Colonic mucosa (tissue), 4 donors: ENCODE measurements at places on chromosomes 12 and 14.
A peak's percentile ranks its signal among the peaks of the same experiment; 100 is the strongest.

DNA sequence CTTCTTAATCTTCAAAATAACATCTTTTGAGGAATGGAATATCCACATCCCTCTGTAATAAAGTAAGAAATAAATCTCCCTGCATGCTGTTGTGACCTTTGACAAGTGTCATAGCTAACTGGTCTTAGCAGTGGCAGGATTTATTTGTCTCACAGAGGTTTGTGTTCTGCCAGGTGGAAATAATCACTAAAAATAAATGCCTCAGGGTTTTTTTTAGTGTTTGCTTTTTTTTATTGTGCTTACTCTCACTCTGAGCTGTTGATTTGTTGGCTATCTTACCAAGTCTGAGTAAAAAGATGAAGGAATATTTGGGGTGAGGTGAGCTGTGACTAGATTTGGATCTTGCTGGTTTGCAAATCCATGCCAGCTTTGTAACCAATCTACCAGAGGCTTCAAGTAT lies 285.4 kb downstream of the ALG10B start:
- H3K4me1 ChIP-seq = no peaks in the 10 kb centered on the region
- no peaks in the 10 kb centered on the region for H3K27me3 ChIP-seq
- no peaks in the 10 kb centered on the region for H3K36me3 ChIP-seq

DNA sequence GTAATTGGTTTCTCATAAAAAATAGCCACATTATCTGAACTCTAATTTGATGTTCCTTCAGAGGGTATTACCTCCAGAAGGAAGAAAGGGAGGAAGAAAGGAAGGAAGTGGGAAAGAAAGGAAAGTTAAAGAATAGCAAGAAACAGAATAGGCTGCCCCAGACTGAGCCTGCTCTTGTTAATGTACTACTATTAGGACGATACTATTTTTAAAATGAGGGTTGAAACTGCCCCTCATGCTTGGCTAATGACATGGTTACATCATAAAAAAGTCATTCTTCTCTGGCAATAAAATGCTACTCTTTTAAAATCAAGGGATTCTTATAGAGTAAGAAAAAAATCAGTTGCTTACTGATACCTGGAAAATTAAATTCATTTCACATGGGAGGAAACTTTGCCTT lies 253.0 kb downstream of the KTN1 start:
- H3K4me1 ChIP-seq = no peaks in the 10 kb centered on the region
- peak overlapping the region; percentile 67 for H3K27ac ChIP-seq
- no peak overlapping the region for H3K4me3 ChIP-seq
- no peaks in the 10 kb centered on the region for H3K27me3 ChIP-seq
- no peak for DNase-seq
- H3K36me3 ChIP-seq = no peaks in the 10 kb centered on the region

DNA sequence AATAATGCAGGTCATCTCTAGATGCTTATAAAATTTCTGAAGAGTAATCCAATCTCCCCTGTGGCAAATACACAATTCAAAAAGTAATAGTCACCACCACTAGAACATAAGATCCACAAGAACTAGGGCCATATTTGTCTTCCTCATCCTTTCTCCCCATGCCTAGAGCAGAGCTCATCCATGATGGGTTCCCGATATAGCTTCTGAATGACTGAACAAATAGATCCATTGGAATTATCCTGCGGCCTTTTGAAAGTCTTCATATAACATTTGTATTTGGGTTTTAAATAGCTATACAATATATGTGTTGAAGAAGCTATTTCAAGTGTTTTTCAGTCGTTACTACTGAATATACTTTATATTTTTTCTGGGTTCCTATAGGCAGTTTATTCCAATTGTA lies 5.7 kb downstream of the DCN start:
- no peak for DNase-seq
- H3K27me3 ChIP-seq = no peaks in the 10 kb centered on the region
- no peaks in the 10 kb centered on the region for H3K36me3 ChIP-seq
- H3K27ac ChIP-seq = no peak overlapping the region
- no peak overlapping the region for H3K4me3 ChIP-seq

- no peak for DNase-seq
- no peak overlapping the region for H3K27ac ChIP-seq
- no peaks in the 10 kb centered on the region for H3K27me3 ChIP-seq
- no peak overlapping the region for H3K4me3 ChIP-seq
- H3K36me3 ChIP-seq = no peaks in the 10 kb centered on the region
Measured at GRCh38 chr12:105352940-105353635, 22.6 kb downstream of the C12orf75 start.

DNA sequence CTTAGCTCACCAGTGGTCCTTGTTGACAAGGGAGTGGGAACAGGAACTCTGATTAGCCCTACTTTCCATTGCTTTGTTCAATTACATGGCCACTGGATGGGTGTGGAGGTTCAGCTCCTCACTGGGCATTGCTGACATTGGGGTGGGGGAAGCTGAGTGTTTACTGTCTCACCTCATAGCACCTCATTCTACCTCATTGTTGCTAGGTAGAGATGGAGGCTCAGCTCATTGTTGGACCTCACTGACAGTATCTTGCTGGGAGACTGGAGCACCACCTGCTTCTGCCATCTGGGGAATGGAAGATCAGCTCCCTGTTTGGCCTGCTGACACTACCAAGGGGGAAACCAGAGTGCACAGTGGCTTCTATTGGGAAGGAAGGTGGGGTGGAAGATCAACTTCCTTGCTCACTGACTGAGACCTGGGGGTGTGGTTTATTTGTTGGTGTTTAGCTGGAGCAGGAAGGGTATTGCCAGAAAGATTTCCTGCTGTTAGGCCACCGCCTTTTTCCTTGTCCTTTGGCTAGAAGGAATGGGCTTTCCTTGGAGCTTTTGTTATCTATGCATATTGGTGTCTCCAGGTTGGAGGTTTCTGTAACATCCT lies 1.3 kb upstream of the OR4E2 start:
- DNase-seq = peak; percentile 67
- peak overlapping the region; percentile 7 for H3K27ac ChIP-seq
- no peaks in the 10 kb centered on the region for H3K36me3 ChIP-seq
- H3K4me3 ChIP-seq = no peak overlapping the region
- no peaks in the 10 kb centered on the region for H3K27me3 ChIP-seq

- H3K36me3 ChIP-seq = no peaks in the 10 kb centered on the region
- H3K4me3 ChIP-seq = no peak overlapping the region
- DNase-seq = no peak
- no peaks in the 10 kb centered on the region for H3K27me3 ChIP-seq
- H3K4me1 ChIP-seq = no peaks in the 10 kb centered on the region
- no peak overlapping the region for H3K27ac ChIP-seq
Measured at GRCh38 chr12:3417113-3417512, 73.9 kb upstream of the PRMT8 start.

DNA sequence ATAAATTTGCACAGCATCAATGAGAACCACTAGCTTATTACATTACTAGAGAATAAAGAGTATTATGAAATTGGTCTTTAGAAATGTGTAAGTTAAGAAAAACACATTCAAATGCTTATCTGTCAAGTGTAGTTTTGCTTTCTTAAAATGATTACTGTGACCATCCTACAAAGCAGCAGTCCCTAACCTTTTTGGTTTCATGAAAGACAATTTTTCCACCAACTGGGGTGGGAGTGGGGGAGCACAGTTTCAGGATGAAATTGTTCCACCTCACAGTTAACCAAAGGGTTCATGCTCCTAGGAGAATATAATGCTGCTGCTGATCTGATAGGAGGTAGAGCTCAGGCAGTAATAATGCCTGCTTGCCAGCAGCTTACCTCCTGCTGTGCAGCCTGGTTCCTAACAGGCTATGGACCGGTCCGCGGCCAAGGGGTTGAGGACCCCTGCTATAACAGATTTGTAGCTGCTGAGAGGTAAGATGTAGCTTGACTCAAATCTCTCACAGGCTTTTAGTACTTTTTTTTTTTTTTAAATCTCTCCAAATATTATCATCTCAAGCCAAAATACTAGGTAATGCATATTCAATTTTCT lies 45.4 kb downstream of the PPP4R3A start:
- H3K36me3 ChIP-seq = peaks cover 3% of the 10 kb centered on the region
- no peak overlapping the region for H3K4me3 ChIP-seq
- no peak for DNase-seq

GRCh38 chr12:122139266-122139665 lies 34.8 kb downstream of the IL31 start:
- H3K36me3 ChIP-seq = peaks cover 40% of the 10 kb centered on the region
- no peak overlapping the region for H3K27ac ChIP-seq
- H3K27me3 ChIP-seq = no peaks in the 10 kb centered on the region
- peak; percentile 18 for DNase-seq

DNA sequence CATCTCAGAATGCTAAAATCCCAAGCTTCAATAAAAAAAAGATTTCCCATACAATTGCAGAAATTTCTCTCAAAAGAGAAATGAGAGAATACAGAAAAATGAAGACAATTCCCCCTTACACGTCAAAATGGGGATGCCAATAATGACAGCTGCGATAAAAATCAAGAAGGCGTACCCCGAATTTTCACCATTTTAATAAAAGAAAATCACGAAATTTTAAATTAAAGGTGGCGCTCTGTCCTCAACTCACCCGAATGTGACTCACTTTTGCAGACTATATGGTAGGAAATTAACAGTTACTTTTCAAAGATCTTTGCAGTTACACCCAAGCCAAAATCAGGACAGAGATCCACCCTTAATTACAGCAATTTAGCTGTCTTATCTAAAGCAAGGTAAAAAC lies 2.1 kb downstream of the ATP2B1 start:
- DNase-seq = no peak
- H3K36me3 ChIP-seq = no peaks in the 10 kb centered on the region
- H3K27ac ChIP-seq = no peak overlapping the region
- no peaks in the 10 kb centered on the region for H3K27me3 ChIP-seq
- peaks cover 4% of the 10 kb centered on the region for H3K4me1 ChIP-seq

- H3K4me1 ChIP-seq = no peaks in the 10 kb centered on the region
- H3K27me3 ChIP-seq = no peaks in the 10 kb centered on the region
- H3K36me3 ChIP-seq = no peaks in the 10 kb centered on the region
- no peak for DNase-seq
- no peak overlapping the region for H3K4me3 ChIP-seq
Measured at GRCh38 chr12:93944201-93944600, 204.2 kb upstream of the PLXNC1 start.

DNA sequence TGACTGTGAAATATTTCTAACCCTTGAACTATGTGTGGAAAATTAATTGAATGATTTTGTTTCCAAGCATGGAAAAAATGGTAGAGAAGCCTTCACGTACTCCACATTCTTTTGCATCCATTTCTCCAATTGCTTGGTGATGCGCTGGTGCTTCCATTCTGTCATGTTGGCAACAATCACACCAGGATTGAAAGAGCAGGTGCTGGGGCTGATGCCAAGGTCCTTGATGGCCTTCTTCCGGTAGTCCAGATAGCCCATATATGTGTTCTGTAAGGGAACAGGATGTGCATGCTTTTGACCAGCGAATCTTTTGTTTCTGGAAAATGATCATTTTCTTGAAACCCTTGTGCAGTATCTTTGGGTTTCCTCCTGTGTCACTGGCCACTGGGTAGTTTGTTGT lies 28.6 kb downstream of the TDG start:
- DNase-seq = no peak
- H3K36me3 ChIP-seq = no peaks in the 10 kb centered on the region
- H3K27me3 ChIP-seq = no peaks in the 10 kb centered on the region
- H3K27ac ChIP-seq = no peak overlapping the region

- H3K4me1 ChIP-seq = no peaks in the 10 kb centered on the region
- no peak for DNase-seq
- no peaks in the 10 kb centered on the region for H3K36me3 ChIP-seq
- no peak overlapping the region for H3K27ac ChIP-seq
- H3K27me3 ChIP-seq = no peaks in the 10 kb centered on the region
Measured at GRCh38 chr12:85476756-85477155, 196.7 kb downstream of the ALX1 start.

- H3K27ac ChIP-seq = no peak overlapping the region
- H3K4me1 ChIP-seq = no peaks in the 10 kb centered on the region
- no peaks in the 10 kb centered on the region for H3K36me3 ChIP-seq
- no peaks in the 10 kb centered on the region for H3K27me3 ChIP-seq
Measured at GRCh38 chr14:72607386-72608130, 286.3 kb downstream of the DPF3 start.

- peak overlapping the region; percentile 87 for H3K27ac ChIP-seq
- no peaks in the 10 kb centered on the region for H3K36me3 ChIP-seq
- no peak for DNase-seq
- H3K4me1 ChIP-seq = peaks cover 4% of the 10 kb centered on the region
- no peaks in the 10 kb centered on the region for H3K27me3 ChIP-seq
- H3K4me3 ChIP-seq = no peak overlapping the region
Measured at GRCh38 chr12:93020631-93021597, 91.8 kb upstream of the EEA1 start.

- no peaks in the 10 kb centered on the region for H3K36me3 ChIP-seq
- no peaks in the 10 kb centered on the region for H3K27me3 ChIP-seq
- no peak overlapping the region for H3K4me3 ChIP-seq
- no peaks in the 10 kb centered on the region for H3K4me1 ChIP-seq
Measured at GRCh38 chr14:51821822-51822221, 38.6 kb upstream of the GNG2 start.

GRCh38 chr14:59630288-59630963 lies 53.8 kb upstream of the CCDC175 start:
- DNase-seq = no peak
- H3K27ac ChIP-seq = no peak overlapping the region
- no peaks in the 10 kb centered on the region for H3K36me3 ChIP-seq
- H3K4me3 ChIP-seq = no peak overlapping the region

DNA sequence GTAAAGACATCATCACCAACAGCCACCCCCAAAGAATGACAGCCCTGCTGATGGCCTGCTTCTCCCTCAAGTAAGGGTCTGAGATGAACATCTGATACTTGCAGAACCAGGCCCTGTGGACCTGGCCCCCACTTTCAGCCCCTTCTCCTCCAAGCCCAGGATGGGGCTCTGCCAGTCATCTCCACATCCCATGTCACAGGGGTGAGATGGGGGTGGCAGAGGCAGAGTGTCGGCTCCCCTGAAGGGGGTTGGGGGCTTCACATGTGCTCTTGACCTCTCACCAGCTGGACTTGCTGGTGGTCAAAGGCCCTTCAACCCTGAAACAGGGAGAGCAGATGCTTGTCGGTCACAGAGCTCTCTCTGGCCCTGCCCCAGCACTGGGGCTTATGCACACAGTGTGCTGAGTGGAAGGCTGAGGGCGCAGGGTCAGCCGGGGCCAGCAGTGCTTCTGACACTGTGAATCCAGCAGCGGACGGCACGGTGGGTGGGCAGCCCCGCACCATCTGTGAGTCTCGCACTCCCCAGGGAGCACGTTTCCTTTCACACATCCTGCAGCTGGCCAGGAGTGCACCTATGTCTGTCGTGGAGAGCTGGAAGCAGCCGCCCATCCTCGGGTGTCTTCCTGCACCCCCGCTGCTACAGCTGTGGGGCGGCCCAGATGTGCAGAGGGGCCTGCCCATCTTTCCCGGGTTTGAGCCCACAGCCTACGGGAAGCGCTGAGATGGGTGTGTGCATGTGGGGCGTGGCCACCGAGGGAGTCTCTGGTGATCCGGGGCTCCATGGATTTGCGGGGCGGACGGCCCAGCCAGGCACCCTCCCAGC lies 94.3 kb downstream of the ADGRD1 start:
- H3K36me3 ChIP-seq = no peaks in the 10 kb centered on the region
- no peak overlapping the region for H3K27ac ChIP-seq
- H3K27me3 ChIP-seq = no peaks in the 10 kb centered on the region
- DNase-seq = no peak
- H3K4me3 ChIP-seq = no peak overlapping the region
